ENCODE measurements at places on chromosomes 1 and 21.
A peak's percentile ranks its signal among the peaks of the same experiment; 100 is the strongest.

- DNase-seq, result no peak
Measured at GRCh38 chr1:173360487-173361063, 116.6 kb upstream of the PRDX6 start.

- DNase-seq, result no peak
Measured at GRCh38 chr21:45468051-45468970, 63.3 kb downstream of the COL18A1 start.

DNA sequence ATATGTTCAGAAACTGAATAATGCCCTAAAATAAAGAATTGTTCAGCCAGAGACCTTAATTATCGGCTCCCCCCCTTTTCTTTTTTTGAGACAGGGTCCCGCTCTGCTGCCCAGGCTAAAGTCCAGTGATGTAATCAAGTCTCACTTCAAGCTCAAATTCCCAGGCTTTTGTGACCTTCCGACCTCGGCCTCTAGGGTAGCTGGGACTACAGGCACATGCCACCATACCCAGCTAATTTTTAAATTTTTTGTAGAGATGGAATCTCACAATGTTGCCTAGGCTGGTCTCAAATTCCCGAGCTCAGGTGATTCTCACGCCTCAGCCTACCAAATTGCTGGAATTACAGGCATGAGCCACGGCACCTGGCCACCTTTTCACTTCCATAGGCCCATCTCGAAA, 26.5 kb downstream of the TMCO1 start:
- no peak for DNase-seq

DNA sequence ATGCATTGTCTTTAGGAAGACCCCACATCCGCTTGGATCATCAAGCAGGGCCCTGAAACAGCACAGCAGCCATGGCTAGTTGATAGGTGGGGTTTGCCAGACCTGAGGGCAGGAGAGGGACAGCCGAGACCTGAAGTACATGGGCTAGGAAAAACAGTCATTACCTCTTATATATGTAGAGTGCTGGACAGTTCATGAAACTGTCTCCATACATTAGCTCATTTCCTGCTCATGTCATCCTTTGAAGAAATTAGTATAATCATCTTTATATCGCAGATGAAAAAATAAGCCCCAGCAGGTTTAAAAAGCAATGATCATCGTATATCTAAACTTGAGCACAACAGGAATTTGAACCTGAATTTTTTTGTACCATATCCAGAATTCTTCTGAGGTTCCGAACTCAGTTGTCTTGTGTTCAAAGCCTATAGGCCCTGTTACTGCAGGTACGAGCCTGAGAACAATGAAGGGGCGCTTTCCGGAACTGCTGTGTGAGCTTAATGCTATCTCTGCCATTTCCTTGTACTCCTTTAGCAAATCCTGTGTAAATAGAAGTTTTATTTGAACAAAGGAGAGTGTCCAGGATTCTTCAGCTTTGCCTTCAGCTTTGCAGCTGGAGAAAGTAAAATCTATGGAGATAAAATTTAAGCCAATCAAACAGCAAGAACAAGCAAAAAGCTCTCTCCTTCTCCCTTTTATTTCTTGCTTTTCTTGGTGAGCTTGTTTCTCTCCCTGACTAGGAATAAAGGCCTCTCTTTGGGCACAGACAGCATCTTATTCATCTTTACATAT, 32.4 kb upstream of the DUSP10 start:
- DNase-seq, result no peak

GRCh38 chr1:117664314-117664713, 58.5 kb downstream of the TENT5C start:
- DNase-seq, result peak; percentile 58

GRCh38 chr1:190183588-190183987, 294.1 kb downstream of the BRINP3 start:
- DNase-seq, result no peak

GRCh38 chr1:159753386-159753785, 27.4 kb upstream of the DUSP23 start:
- DNase-seq, result no peak

DNA sequence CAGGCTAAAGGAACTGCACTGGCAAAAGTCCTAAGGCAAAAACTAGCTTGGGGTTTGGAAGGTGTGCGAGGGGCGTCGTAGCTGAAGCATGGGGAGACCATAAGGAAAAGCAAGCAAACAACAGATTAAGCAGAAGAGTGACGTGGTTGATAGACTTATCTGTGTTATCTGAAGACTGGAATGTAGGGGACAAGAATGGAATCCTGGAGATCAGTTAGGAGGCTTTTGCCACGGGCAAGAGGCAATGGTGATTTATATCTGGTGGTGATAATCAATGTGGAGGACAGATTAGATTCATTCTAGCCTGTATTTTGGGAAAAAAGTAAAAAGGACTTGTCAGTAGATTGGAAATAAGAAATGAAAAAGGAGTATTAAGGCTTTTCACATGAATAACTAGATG, 97.4 kb downstream of the ITSN1 start:
- no peak for DNase-seq

Measured in stimulated activated CD4-positive, alpha-beta T cell treated with anti-CD3 and anti-CD28 coated beads, Interleukin-12 subunit alpha, Interleukin-12 subunit beta, amount 100 ng/mL, for 48 hours (primary cell).